ENCODE measurements at places on chromosomes 6 and 20. TPM values are rescaled to one million over a fixed set of nuclear protein-coding genes. Genes with fewer than 3 reads are reported as not detected.

Gene PRSS35
- polyA plus RNA-seq, result 2.0 TPM

Gene KIAA1755
- 1.5 TPM for polyA plus RNA-seq

Gene SYTL3
- 3.1 TPM for polyA plus RNA-seq

Gene PAK5
- polyA plus RNA-seq, result 0.22 TPM

Gene SLC4A11
- polyA plus RNA-seq, result 14.8 TPM

Gene CD40
- 15.7 TPM for polyA plus RNA-seq

Gene ELOVL5
- 20.5 TPM for polyA plus RNA-seq

Gene EYA2
- polyA plus RNA-seq, result 7.9 TPM

Gene PTGIS
- 3.1 TPM for polyA plus RNA-seq

Gene NFATC2
- 0.73 TPM for polyA plus RNA-seq

Gene SLC2A10
- polyA plus RNA-seq, result 3.7 TPM

Gene CTCFL
- not detected for polyA plus RNA-seq

Gene EYA4
- polyA plus RNA-seq, result 0.99 TPM

Gene RIPPLY2
- not detected for polyA plus RNA-seq

Gene IRF4
- polyA plus RNA-seq, result not detected

Gene MYLK4
- 1.1 TPM for polyA plus RNA-seq

Gene DLK2
- not detected for polyA plus RNA-seq

Gene LCA5
- polyA plus RNA-seq, result 2.0 TPM

Gene KHDC3L
- not detected for polyA plus RNA-seq
